ENCODE measurements at places on chromosomes 4 and X.

- no peak for DNase-seq
These were observed 32.2 kb downstream of the RNF212 start for GRCh38 chr4:1080961-1081688.

- no peak for DNase-seq
These were observed 1687.5 kb downstream of the STIM2 start for GRCh38 chr4:28548136-28548535.

GRCh38 chrX:54089191-54089590 lies 44.9 kb upstream of the PHF8 start:
- no peak for DNase-seq

GRCh38 chr4:752196-752861 lies 46.7 kb downstream of the PCGF3 start:
- peak; percentile 59 for DNase-seq

GRCh38 chr4:48018112-48018511 lies 1.5 kb downstream of the NIPAL1 start:
- DNase-seq = no peak

DNA sequence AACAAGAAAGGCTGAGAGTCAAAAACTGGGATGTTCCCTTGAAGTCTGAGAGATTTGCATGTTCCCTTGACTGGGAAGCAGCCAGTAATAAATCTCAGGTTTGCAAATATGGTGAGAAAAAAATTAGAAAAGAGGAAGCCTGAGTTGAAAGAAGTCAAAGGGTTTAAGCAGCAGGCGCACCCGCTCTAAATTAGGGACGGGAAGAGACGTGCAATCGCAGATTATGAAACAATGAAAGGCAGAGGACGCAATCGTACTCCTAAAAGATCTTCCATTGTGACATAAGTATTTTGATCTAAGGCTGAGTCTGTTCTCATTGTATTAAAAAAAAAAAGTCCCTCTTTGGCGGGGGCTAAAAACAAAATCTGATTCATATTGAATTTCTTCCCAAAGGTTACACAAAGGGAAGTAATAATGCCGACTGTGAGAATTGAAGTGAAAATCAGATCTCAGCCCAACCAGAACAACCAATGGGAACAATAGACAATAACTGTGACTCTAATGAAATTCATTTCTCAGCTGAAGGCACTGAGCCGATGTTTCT lies 28.2 kb downstream of the SAT1 start:
- DNase-seq = no peak

DNA sequence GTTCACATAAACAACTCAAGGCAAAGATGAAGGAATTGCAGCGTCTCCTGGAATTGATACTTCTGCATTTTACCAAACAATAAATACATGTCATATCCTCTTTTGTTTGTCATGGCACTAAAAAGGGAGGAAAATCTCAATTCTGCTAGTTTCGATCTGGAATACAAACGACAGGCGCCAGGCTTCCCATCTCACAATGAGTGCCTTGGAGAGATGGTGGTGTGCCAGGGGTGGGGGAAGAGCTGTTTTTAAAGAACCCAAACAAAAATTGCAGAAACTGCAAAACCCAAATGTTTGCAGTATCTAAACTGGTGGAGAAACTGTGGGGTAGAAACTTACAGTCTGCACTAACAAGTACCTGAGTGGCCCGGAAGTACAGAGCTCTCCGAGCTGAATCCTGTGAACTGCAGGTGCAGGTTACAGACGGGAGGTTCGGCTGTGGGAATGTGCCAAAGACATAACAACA lies 53.0 kb upstream of the KLF3 start:
- no peak for DNase-seq

GRCh38 chr4:47493238-47494123 lies 8.4 kb downstream of the ATP10D start:
- DNase-seq = no peak

DNA sequence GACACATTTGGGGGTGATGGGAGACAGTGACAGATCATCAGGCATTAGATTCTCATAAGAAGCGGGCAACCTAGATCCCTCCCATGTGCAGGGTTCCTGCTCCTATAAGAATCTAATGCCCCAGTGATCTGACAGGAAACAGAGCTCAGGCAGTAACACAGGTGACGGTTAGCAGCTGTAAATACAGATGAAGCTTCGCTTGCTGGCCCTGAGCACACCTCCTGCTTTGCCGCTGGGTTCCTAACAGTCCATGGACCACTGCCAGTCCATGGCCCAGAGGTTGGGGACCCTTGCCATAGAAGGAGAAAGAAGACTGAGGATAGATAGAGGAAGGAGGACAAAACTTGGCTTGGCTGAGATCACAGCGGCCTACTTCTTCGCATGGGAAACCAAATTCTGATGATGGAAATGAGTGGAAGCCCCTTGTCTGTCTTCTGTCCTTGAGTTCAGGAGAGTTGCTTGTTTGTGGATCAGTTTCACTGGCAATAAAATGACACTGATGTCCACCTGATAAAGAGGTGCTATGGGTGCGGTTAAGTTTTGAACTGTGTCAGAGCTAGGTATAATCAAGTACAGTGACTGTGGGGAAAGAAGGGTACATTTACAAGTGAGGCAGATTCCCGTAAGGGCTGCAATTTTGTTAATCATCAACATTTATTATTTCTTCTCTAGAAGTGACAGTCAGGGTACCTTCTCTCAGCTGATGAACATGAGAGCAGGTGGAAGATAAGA lies 1.7 kb upstream of the TIFA start:
- no peak for DNase-seq

DNA sequence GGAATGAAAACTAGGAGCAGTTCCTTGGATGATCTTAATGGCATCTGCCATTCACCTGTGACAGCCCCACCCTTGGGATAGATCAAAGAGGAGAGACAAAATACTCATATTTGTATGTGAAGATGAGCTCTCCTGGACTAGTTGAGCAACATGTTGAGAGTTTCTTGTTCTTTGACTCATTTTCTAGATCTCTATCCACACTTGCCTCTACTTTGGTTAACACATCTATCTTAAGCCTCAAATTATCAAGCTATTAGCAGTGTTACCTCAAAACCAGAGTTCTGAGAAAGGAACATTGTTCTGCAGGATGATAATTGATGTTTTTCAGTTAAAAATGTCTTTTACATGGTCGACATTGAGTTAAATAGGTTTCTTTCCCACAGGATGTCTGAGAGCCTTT lies 94.2 kb upstream of the TEX13D start:
- no peak for DNase-seq

DNA sequence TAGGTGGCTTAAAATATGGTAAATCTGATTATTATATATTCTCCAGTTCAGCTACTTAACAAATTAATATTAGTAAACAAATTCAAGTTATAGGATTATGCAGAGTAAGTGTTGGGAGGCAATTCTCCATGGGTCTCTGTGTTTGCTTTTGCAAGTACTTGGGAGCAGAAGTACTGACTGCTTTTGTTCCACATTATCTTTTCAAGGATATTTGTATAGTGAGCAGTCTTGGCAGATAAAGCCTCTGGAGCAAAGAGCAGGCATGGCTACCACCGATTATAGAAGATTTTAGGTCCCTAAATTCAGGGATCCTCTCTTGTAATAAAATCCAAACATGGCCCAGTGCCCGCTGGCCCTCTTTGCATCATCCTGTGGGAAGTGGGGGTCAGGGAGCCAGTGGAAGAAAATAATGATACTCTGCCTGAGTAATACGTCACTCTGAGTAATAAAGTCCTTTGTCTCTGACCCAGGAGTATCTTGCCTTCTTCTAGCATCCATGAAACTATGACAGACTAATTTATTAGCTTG lies 23.2 kb downstream of the NDNF start:
- DNase-seq = no peak

DNA sequence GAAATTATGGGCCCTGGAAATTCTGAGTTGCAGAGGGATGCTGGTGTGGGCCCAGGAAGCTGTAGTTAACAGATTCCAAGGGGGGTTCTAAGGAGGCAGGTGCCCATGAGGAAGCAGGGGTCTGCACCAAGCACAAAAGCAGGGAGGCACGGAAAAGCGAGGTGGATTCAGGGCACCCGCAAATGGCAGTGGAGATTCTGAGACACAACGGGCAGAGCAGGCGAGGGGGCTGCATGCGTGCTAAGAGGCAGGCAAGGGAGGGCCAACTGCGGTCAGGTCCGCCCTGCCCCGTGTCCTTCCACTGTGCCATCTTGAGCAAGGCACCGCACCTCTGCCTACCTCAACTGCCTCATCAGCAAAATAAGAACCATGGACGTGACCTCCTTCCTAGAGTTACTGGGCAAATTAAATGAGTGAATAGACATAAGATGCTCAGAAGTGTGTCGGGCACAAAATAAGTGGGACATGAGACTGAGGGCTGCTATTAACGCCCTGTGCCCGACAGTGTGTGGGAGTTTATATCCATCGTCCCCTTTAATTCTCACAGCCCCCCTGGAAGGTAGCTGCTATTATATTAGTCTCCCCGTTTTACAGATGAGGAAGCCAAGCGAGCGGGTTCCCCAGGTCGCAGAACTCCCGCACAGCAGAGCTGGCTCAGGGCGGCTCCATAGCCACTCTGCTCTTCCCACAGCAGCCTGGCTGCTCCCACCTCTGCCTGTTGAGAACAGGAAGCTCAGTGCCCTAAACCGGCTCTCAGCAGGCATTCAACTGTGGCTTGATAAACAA lies 67.6 kb downstream of the PPP2R2C start:
- DNase-seq = no peak

DNA sequence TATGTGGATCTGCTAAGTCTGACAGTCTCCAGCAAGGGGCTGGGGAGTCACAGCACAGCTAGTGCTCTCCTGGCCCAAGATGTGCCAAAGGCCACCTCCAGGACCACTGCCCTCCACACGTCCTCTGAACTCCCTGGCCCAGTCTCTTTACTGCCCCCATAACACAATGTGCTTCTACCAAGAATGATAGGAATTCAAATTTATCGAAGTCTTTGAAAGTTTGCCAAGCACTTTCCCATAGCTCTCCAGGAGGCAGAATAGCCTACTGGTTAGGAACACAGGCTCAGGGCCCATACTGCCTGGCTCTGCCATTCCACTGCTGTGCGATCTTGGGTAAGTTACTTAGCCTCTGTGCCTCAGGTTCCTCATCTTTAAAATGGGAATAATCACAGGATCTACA lies 86.7 kb downstream of the NHSL2 start:
- no peak for DNase-seq

- no peak for DNase-seq
These were observed 983.7 kb upstream of the LCORL start for GRCh38 chr4:19005211-19005610.

GRCh38 chr4:151538963-151539362 lies 130.0 kb downstream of the FHIP1A start:
- no peak for DNase-seq

GRCh38 chrX:136725441-136726104 lies 55.2 kb downstream of the ARHGEF6 start:
- DNase-seq = no peak

- no peak for DNase-seq
These were observed 22.4 kb downstream of the FAM53A start for GRCh38 chr4:1661695-1662094.

DNA sequence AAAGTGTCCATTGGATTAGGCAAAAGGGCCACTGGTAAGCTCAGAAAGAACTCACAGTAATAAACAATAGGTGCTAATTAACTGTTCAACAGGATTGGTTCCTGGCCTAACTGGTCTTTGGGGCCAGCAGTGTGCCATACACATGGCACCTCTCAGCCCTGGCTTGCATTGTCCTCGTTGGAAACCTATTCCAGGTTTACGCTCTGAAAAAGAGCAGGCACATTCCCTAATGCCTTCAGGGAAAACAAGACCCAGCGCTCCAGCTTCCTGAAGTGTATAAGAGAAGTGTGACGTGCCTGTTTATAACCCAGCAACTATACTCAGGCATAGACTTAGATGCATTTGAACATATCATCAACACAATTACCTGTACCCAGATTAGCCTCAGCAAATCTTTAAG lies 51.9 kb upstream of the RBM47 start:
- DNase-seq = no peak

DNA sequence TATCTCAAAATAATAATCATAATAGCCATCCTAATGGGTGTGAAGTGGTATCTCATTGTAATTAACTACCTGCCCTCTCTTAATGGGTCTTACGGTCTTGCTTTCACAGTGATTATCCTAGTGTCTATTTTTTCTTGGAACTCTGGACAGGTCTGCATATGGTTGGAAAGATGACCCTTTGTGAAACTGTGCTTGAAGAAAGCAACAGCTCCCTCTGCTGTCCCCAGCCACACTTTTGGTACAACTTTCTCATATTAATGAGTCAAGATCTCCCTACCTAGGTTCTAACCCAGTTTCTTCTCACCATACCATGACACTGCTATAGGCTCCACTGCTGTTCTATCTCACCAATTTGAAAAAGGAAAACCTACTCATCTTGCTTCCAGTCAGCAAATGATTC lies 2.4 kb downstream of the TFDP3 start:
- DNase-seq = no peak

DNA sequence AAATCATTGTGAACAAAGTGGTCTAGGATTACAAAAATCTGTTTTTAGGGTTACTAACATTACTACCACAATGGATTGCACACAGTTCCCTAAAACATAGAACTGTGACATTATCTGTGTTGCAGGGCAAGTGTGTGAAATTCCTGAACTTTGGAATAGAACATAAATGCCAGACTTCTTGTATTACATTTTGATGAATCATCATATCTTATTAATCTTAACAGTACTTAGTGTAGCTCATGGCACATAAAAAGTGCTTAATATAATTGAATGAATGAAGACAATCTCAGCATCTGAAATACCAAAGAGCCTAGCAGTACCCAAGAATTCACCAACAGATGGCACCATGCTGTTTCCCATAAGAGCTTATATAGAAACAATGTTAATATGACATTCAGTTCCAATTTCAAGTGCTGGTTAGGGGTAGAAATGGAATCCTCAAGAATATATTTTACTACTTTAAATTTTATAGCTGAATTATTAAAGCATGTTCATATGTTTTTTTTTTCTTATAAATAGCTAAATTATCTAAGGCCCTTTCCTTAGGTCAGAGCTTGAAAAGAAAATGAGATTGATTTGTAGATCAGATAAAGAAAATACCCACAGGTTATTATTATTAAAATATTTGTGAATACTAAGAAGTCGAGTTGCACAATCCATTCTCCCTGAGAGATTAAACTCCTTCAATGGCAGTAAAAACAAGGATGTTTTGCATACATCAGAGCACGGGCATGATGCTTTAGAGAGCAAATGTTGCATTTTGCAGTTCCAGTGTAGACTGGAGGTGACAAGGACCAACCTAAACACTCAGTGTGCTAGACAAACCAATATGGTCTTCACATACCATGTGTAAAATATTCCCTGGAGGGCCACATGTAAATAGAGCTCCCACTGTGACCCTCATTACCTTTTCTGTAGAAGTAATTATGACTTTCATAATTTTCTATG lies 25.7 kb upstream of the SHISA3 start:
- no peak for DNase-seq

GRCh38 chr4:185849664-185850550 lies 37.9 kb upstream of the SORBS2 start:
- DNase-seq = no peak

GRCh38 chr4:7810783-7811535 lies 128.7 kb downstream of the AFAP1 start:
- DNase-seq = peak; percentile 15

Measured in right hindlimb (tissue), 1 donor.